ENCODE measurements at places on chromosomes 16 and 17. TPM values are rescaled to one million over a fixed set of nuclear protein-coding genes. Genes with fewer than 3 reads are reported as not detected.

ENO3 gene
- 4.3 TPM for total RNA-seq

CD300E gene
- not detected for total RNA-seq

GRCh38 chr17:50624321-50624934, 10.3 kb upstream of the ABCC3 start:
- no peak for DNase-seq

- no peak for DNase-seq
These were observed 155.9 kb downstream of the C16orf78 start for GRCh38 chr16:49529411-49530045.

GRCh38 chr17:67712375-67712774, 5.4 kb upstream of the NOL11 start:
- no peak for DNase-seq

DNA sequence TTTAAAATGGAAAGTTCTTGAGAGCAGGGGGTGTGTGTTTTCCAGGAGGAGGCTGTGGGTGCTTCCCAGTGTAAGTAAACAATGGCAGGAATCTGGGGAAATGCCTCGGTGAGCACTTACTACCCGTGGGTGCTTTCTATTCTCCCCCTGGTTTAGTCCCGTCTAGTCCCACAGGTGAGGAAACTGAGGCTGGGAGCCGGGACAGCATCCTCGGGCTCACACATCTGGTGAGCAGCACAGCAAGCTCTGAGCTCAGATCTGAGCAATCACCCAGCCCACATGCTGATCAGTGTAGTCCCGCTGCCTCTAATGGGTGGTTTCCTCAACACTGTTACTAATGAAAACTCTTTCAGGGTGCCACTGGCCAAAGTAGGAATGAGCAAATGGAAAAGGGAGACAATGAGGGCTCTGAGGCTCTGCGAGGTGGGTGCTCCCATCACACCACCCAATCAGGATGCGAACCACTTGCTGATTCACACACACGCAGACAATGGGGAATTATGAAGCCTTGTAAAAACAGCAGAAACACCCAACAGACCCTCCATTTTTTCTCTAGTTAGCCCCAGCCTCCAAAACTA, 202.6 kb downstream of the PARN start:
- DNase-seq = peak; percentile 61

DNA sequence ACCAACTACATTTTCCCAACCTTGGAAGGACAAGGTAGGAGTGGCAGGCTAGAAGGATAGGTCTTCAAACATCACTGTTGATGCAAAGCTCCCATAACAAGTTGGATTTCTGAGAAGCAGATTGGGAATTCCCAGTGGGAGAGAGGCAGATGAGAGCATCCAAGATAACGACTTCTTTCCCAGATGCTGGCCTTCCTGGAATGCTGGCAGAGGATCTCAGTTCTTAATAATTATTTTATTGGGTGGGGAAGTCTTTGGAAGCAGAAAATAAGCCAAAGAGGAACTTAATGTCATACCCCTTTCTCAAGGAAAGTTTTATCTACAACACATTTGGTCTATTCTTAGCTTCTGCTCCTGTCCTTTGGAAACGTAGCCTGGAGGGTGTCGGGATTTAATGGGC, 64.5 kb downstream of the MPRIP start:
- DNase-seq = no peak
